ENCODE measurements at places on chromosomes 16 and 17. TPM values are rescaled to one million over a fixed set of nuclear protein-coding genes. Genes with fewer than 3 reads are reported as not detected.

DNA sequence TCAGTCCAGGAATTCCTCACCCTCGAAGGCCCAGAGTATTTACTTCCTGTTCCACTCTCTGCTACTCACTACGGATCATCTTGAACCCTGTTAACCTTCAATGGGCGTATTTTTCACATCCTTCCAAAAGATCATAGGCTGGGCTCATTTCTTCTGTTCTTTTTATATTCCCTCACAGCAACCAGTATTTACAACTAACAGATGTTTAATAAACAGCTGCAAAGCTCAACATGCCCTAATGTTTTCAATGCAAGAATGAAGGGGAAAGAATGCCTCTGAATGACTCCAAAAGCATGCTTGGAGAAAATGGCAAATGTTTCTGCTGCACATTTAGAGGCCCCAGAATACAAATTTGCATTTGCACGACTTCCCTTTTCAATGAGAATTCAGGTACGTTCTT is 174.9 kb downstream of the ZFHX3 start:
- no peaks in the 10 kb centered on the region for H3K36me3 ChIP-seq
- no peak overlapping the region for H3K4me3 ChIP-seq
- H3K4me1 ChIP-seq, result no peaks in the 10 kb centered on the region
- DNase-seq, result no peak
- peaks cover 14% of the 10 kb centered on the region for H3K27me3 ChIP-seq
- no peak overlapping the region for H3K27ac ChIP-seq

DNA sequence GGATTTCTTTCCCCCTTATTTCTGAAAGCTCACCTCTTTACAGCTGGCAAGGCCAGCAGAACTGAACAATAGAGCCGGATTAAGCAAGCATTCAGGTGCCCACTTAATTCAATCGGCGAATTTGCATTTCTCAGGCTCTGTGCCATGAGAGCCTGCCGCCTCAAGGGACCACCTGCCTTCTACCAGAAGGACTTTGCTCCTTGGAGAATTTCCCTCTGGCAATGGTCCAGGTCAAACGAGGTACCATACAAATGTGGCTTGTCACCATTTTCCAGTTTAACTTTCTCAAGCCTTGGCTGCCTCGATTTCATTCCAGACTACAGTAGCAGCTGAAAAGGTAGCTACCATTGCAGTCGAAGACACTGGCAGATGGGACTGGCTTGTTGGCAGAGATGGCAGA is 534.0 kb downstream of the MAF start:
- H3K36me3 ChIP-seq, result peaks cover 2% of the 10 kb centered on the region
- peaks cover 10% of the 10 kb centered on the region for H3K27me3 ChIP-seq
- H3K4me3 ChIP-seq, result no peak overlapping the region
- no peak overlapping the region for H3K27ac ChIP-seq
- peaks cover 9% of the 10 kb centered on the region for H3K4me1 ChIP-seq
- DNase-seq, result no peak

DNA sequence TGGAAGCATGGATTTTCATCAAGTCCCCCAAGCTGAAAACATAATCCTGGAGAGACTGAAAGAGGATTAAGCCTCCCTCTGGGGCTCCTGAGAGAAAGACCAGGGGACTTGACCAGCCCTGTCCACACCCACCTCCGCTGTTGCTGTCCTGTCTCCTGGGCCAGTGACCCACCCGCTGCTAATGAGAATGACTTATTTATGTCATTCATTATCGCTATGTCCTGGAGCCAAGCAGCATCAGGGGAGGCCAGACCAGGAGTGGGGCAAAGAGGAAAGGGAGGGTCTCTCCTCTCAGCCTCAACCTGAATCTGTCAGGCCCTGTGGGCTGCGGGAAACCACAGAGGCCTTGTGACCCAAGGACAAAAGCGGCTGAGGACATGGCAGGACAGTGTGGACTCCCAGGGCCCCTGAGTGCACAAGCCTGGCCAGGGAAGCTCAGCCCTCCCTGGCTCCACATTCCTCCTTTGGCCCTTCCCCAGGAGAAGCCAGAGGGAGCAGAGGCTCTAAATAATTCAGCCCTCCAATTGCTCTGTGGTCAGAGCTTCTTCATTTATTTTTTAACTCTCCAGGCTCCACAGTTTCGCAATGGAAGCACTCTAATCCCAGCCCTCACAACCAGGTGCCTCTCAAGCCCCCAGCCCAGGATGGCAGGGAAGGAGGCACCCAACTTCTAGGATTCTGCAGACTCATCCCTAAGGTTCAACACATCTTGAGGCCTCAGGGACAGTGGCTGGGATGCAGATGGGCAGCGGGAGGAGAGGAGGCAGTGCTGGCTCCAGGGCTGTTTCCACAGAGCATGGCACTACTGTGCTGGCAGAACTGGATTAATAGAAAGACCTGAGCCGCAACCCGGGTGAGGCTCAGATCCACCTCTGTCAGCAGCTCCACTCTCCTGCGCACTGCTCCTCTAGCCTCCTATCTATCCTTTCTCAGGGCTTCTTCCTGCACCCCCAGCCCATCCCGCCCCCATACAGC is 19.1 kb downstream of the CUEDC1 start:
- no peak overlapping the region for H3K4me3 ChIP-seq
- DNase-seq, result no peak
- H3K27ac ChIP-seq, result no peak overlapping the region
- H3K4me1 ChIP-seq, result peaks cover 8% of the 10 kb centered on the region
- peaks cover 20% of the 10 kb centered on the region for H3K27me3 ChIP-seq

- no peak overlapping the region for H3K27ac ChIP-seq
- no peaks in the 10 kb centered on the region for H3K36me3 ChIP-seq
- H3K4me3 ChIP-seq, result no peak overlapping the region
- DNase-seq, result no peak
These were observed 1.9 kb upstream of the SNAI3 start for GRCh38 chr16:88688013-88688778.

- DNase-seq, result no peak
- H3K27me3 ChIP-seq, result peaks cover 14% of the 10 kb centered on the region
- no peaks in the 10 kb centered on the region for H3K36me3 ChIP-seq
- H3K27ac ChIP-seq, result peak overlapping the region; percentile 65
These were observed 448.1 kb upstream of the DYNLRB2 start for GRCh38 chr16:80092681-80093080.

ASIC2 gene
- not detected for total RNA-seq

MMP25 gene
- 1.4 TPM for total RNA-seq

DNA sequence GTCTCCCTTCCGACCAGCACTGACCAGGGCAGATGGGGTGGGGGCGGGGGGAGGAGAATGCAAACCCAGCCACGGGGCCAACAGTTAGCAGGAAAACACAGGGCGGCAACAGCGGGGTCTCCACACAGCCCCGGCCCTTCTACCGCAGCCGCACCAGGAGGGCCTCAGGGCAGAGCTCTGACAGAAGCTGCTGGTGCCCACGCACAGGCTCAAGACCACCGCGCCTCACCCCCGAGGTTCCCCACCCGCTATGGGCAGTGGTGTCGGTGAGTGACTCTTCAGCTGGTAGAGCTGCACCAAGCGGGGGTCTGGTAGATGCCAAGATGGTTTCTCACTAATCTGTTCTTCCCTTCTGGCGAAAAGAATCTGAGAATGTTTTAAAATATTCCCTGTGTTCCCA is 16.1 kb downstream of the HAGH start:
- no peaks in the 10 kb centered on the region for H3K27me3 ChIP-seq
- H3K4me3 ChIP-seq, result no peak overlapping the region
- H3K4me1 ChIP-seq, result peaks cover 12% of the 10 kb centered on the region
- H3K27ac ChIP-seq, result peak overlapping the region; percentile 3
- peaks cover 5% of the 10 kb centered on the region for H3K36me3 ChIP-seq

GUCY2D gene
- not detected for total RNA-seq

RNF43 gene
- 0.94 TPM for total RNA-seq

- H3K4me1 ChIP-seq, result no peaks in the 10 kb centered on the region
- H3K27me3 ChIP-seq, result no peaks in the 10 kb centered on the region
- DNase-seq, result no peak
- no peak overlapping the region for H3K27ac ChIP-seq
- no peaks in the 10 kb centered on the region for H3K36me3 ChIP-seq
These were observed 172.4 kb upstream of the GSE1 start for GRCh38 chr16:85440744-85441143.

DNA sequence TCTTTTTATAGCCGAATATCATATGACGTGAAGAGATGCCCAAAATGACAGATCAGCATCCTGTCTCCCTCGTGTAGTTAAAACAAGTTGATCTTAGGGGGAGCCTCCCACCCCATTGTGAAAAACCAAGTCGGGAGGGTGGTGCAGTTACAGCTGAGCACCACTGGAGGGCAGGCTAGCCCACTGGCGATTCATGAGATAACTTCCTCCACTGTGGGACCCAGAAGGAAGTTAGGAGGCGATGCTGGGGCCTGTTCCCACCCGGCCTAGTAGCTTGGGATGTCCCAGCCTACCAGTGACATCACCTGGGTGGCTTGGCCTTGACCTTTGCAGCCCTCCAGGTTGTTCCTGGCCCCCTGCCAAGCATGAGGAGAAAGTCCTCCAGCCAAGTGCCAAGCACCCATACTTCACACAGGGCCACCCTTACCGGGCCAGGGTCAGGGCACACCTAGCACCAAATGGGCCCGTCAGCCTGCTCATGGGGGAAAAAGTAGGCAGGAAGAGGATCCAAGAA is 8.1 kb upstream of the CPNE2 start:
- peak overlapping the region; percentile 43 for H3K4me3 ChIP-seq
- H3K36me3 ChIP-seq, result peaks cover 3% of the 10 kb centered on the region
- H3K27ac ChIP-seq, result peak overlapping the region; percentile 73

CCL7 gene
- not detected for total RNA-seq

DNA sequence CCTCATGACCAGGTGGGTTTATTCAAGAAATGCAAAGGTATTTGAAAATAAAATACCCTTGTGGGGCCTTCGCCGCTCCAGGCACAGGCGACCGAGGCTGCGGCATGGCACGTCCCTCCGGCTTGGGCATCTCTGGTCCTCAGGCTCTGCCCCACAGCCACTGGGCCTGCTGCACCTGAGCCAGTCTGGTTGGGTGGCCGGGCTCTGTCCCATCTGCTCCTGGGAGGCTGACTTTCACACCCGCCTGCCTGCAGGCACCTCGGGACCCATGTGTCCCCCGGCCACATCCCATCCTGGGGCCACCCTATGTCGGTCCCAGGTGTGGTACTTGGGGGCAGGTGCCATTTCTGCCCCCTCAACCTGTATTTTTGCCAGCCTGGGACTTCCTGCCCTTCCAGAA is 20.9 kb downstream of the OSBPL7 start:
- peaks cover 2% of the 10 kb centered on the region for H3K4me1 ChIP-seq
- peaks cover 14% of the 10 kb centered on the region for H3K27me3 ChIP-seq
- H3K4me3 ChIP-seq, result no peak overlapping the region
- H3K36me3 ChIP-seq, result no peaks in the 10 kb centered on the region

NOMO2 gene
- total RNA-seq, result 75.1 TPM

- no peak overlapping the region for H3K4me3 ChIP-seq
These were observed 20.8 kb downstream of the DCUN1D3 start for GRCh38 chr16:20879175-20880040.

METTL16 gene
- 38.8 TPM for total RNA-seq

GRCh38 chr17:37725021-37725595 is 19.8 kb downstream of the HNF1B start:
- H3K36me3 ChIP-seq, result no peaks in the 10 kb centered on the region
- no peak overlapping the region for H3K27ac ChIP-seq
- DNase-seq, result no peak
- H3K27me3 ChIP-seq, result peaks cover 26% of the 10 kb centered on the region
- no peak overlapping the region for H3K4me3 ChIP-seq
- H3K4me1 ChIP-seq, result no peaks in the 10 kb centered on the region

DNA sequence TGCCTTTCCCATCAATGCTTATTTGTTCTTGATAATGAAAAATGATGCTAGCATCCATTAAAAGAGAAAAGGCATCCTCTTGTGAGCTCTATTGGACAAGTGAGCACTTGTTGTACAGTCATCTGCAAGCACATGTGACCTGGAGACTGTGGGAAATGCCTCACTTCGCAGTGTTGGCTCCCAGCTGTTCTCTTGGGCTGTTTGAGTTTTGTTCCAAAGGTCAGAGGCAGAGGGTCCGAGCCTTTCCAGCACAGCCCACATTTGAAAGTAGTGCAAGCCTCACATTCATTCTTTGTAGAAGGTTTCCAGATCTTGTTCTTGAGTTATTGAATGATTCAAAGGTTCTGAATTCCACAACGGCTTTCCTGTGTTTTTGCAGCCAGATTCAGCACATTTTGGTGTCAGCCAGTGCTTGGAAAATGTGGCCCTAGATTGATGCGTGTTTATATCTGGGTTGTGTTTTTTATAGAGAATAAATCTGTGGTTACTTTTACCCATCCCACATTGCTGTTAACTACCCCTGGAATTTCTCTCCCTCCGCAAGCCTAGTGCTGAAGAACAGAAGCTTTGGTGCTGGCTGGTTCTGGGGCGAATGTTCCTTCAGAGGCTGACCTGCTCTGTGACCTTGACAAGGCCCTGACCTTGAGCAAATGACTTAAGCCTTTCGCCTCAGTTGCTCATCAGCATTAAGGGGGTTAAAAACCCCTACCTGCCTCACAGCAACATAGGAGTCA is 49.8 kb downstream of the CDH1 start:
- DNase-seq, result no peak
- H3K4me3 ChIP-seq, result no peak overlapping the region
- H3K4me1 ChIP-seq, result peaks cover 3% of the 10 kb centered on the region
- H3K27ac ChIP-seq, result no peak overlapping the region

DNA sequence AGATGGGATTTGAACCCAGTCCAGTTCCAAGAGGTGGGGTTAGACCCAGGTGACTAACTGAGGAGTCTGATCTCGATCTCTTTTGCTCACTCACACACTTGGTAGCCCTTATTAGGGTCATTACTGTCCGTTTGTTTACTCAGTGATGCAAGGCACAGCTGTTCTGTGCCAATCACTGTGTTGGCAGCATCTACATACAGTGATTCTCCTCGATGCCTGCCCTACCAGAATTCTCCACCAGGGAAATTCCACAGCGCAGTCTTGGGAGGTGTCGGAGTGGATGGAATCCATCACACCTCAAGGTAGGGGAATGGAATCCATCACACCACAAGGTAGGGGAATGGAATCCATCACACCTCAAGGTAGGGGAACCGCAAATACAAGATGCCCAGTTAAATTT is 279.6 kb downstream of the MAF start:
- no peak overlapping the region for H3K27ac ChIP-seq
- no peak for DNase-seq
- H3K27me3 ChIP-seq, result peaks cover 20% of the 10 kb centered on the region
- H3K4me3 ChIP-seq, result no peak overlapping the region

CRAMP1 gene
- 22.8 TPM for total RNA-seq

SPHK1 gene
- 2.4 TPM for total RNA-seq

All from T-helper 17 cell (primary cell).